ENCODE measurements at places on chromosomes 1 and 21.

DNA sequence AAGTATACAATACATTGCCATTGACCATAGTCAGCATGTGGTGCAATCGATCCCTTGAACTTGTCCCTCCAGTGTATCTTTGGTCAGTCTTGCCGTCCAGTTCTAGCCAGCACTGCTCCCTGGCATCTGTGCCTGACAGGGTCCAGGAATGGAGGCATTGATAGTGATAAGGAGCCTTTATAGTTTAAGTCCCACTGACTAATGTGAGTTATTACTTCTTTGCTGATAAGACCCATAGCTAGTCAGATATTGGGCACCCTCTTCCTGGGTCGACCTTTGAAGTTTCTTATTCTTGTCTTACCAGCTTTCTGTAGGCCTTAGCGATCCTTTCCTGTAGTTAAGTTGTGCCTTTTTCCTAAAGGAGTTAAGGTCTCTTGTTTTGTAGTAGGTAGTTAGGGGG is 13.0 kb downstream of the UCK2 start:
- DNase-seq = no peak

DNA sequence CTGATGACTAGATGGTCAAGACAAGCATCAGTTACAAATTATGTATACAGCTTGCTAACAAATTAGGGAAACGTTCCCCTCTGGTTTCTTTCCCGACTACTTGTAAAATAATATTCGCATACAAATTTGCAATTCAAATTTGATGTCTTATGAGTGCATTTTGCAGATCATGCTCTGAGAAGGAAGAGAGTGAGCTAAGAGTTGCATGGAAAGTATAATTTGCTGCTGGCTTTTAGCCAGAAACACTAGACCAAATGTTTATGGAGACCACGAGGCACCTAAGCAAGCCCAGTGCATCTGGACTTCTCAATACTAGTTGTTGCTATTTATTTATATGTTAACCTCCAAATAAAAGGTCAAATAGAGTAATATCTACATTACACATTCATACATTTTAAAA is 216.0 kb downstream of the SMYD3 start:
- peak; percentile 35 for DNase-seq

DNA sequence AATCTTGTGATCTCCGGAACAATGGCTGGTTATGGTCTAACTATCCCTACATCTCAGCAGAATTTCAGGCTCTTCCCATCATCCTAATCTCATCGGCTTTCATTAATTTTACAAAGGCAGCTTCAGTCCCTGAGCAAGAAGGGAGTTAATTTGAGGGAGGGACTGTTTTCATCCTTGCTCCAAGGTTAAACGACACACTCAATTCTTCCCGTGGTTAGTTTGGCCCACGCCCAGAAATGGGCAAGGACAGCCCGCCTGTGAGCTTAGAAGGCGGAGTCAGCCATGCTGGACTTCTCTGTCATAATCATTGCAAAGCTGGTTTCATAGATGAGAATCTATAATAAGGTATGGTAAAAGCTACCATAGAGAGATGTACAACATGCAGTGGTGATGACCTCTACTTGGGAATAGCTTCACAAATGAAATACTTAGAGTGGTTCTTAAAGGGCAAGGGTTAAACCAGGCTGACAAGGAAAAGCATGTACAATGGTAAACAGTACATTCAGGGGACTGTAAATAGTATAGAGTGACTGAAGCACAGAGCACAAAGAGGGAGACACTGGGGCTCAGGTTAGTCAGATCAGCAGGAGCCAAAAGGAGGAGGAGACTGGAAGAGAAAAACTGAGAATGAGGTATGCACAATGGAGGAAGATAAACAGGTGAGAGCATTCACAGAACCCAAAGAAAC is 108.8 kb downstream of the SMYD3 start:
- no peak for DNase-seq

- peak; percentile 51 for DNase-seq
Observed at GRCh38 chr1:114353262-114353661, 157.7 kb downstream of the TRIM33 start.

- DNase-seq = peak; percentile 46
Observed at GRCh38 chr1:156444407-156445001, 56.1 kb downstream of the MEF2D start.

Measured in NCI-H510A treated with DMSO at 0.1 percent for 48 hours (cell line).